ENCODE measurements at places on chromosomes 2 and 18.

DNA sequence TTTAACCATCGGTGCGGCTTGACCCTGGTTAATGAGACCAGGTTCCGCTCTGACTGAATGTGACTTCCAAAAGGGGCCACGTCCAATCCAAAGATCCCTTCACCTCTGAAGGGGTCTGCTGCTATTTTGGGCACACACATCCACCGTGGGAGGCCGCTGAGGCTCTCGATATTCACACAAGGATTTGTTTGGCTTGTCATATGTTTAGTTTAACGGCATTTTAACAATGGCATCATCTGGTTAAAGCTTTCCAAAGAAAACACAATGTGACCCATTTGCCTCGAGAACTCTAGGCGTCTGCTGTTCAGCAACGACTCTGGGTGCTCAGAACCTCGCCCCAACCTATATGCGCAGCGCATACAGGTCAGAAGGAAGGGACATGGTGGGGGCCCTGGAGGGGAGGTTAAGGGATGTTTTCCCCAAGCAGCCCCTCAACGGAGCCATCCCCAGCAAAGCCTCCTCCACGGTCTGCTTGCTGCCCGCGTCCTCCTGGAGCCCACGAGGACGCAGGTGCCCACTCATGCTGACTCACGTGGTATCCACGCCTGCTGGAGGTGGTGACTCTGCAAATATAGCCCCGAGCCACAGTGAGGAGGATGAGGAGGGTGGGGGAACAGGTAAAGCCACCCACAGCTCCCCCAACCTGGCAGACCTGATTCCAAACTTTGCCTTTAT lies 260.3 kb downstream of the HDAC4 start:
- no peak for DNase-seq

- DNase-seq: no peak
These were observed 1.8 kb downstream of the IL18RAP start for GRCh38 chr2:102424754-102425153.

GRCh38 chr2:156890529-156891148 lies 366.9 kb upstream of the GALNT5 start:
- DNase-seq: no peak

- DNase-seq: no peak
These were observed 62.0 kb upstream of the DSG1 start for GRCh38 chr18:31255953-31256352.

DNA sequence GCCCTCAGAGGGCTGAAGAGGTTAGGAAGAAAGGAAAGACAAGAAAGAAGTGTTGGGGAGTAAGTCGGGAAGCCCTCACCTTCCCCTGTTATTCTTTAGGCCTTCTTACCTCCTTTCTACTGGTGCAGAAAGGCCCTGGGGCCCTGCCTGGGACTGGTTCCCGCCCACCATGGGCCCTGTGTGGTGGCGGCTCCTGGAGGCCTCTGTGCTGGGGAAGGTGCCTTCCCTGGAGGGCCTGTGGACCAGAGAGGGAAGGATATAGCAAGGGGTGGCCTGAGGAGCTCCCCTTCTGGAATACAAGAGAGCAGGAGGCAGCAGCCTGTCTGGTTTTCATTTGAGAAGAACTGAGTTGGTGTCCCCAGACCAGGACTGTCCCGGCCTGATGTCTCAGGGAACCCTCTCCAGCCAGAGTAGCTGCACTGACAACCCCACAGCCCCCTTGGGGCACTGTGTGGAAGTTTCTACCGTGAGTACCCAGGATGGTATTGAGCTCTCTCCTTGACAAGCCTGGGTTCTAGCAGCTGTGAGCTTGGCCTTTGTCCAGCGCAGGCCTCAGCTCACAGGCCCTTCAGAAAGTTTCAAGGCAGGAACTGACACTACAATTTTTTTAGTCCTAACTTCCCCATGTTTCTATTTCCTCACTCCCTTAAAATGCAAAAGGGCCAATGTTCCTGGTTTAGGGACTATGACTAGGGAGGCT lies 47.1 kb downstream of the EFR3B start:
- DNase-seq: no peak

DNA sequence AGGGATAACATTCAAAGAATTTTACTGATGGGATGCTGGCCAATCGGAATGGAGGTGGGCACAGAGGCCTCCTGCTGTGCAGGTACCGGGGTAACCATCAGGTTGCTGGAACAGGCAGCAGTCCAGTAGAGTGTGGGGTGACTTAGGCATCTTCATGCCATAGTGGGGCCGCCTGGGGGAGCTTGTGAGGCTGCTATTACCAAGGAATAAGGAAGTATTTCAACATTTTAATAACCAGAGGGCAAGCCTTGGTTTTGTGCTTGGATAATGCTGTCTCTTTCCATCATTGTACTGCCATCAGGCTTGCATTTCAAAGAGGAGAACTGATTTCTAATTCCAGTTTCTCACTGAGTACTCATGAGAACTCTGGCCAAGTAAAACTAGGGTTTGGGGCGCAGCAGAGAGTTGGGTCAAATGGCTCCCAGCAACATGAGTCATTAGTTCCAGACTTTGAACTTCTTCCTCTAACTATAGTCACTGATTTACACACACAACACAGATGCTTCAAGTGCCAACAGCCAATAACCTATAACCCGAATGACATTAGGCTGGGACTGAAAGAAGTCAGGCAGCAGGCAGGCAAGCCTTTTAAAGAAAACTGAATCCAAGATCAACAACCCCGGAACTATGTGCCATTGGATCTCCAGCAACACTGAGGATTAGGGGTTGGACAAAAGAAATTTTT lies 56.1 kb upstream of the FHL2 start:
- DNase-seq: no peak

DNA sequence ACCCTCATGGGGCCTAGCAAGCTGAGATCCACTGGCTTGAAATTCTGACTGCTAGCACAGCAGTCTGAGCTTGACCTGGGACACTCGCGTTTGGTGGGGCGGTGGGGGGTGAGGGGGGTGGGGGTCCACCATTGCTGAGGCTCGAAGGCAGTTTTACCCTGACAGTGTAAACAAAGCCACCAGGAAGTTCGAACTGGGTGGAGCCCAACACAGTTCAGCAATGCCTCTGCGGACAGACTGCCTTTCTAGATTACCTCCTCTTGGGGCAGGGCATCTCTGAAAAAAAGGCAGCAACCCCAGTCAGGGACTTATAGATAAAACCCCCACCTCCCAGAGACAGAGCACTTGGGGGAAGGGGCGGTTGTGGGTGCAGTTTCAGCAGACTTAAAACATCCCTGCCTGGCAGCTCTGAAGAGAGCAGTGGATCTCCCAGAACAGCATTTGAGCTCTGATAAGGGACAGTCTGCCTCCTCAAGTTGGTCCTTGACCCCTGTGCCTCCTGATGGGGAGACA lies 149.7 kb upstream of the TANK start:
- no peak for DNase-seq

DNA sequence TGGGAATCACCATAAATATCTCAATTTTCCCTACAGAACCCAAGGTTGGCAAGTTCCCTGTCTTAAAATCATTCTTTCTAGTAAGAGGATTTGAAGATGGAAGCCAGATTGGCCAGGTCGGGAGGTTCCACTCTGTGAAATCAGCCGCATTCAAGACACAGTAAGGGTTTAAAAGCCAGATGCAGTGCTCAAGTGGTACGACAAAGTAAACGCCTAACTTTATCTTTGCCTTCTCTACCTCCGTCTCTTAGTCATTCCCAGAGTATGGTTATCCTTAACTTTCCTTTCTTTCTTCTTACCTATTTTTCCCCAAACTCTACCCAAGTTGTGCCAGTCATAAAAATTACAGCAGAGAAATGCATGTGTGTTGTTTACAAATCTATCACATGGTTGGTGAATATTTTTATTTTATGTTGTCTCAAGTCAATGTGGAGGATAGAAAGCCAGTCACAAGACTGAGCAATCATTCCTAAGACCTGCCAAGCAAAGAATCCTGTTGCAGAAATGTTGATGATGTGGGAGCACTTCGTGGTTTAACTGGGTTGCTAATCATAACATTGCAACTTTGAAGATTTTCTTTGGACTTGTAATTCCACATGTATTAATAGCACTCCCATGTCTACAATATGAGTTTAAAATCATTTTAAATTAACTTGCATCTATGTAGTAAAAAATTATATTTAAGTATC lies 62.6 kb downstream of the SLC40A1 start:
- no peak for DNase-seq

DNA sequence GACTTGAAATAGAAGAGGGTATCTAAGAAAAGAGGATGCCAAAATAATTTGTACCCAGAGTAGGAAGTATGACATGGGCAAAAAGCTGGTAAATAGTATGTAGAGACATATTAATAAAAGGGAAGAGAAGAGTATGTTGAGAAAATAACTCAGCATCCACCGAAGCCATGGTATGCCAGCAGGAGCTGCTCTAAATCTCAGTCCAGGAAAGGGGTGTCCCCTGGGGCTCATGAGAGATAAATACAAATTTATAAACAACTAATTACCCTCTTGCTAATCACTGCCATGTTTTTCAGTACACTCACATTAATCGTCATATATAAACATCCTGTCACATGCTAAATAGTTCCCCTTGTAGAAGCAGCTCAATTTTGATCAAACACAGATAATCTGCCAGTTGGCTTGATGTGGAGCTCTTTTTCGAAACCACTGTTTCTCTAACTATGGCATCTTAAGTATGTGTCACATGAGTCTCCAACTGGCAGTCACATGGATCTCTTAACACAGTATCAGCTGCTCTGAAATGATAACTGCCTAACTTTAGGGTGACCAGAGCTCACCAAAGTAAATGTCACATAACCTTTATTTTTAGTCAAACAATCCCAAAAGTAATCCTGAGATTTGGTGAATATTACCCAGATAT lies 31.9 kb downstream of the EXOC6B start:
- no peak for DNase-seq

DNA sequence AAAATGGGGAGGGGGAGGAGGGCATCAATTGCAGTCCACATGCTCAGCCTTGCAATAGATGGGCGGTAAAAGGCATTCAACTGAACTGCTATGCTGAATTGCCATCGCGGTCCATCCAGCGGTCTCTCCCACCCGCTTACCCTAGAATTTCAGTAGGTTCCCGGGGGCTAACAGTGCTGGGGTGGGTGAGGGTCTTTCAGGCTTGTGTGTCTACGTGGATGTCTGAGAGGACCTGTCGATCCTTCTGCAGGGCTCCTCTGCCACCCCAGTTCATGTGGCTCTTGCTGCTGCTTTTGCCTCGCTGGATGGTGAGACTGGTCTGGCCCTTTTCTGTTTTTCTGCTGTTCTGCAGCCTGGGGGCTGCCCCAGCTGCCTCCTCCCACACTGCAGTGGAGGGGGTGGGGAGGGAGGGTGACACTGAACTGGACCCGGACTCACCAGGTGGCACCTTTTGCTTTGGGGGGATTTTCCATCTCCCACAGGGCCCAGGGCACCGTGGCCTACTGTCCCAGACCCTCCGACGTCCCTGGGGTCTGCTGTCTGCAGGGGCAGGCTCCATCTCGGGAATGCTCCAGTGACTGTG lies 14.1 kb downstream of the ACKR3 start:
- DNase-seq: no peak

DNA sequence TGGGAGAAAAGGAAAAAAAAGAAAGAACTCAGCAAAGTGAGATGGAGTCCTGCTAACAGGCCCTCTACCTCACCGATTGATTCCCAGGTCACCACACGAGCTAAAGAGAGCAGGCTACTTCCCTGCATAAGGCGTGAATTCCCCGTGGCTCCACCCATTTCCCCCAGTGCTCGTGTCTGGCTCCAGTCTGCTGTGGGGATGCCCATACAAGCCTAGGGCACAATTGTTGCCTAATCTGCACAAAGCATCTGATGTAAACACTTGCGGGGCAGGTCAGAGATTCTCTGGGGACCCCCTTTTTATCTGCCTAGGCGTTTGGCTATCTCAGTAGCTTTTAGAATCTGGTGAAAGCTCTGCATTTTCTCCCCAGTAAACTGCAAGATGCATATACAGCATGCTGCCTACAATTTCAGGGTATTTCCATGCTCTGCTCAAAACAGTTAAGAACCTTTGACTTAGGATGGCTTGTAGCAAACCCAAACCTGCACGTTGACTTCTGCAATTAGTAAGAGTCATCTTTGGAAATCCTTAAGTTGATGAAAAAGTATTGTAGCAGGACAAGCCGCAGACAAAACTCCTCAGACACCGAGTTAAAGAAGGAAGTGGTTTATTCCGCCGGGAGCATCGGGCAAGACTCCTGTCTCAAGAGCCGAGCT lies 34.8 kb downstream of the MYO3B start:
- DNase-seq: no peak

- no peak for DNase-seq
These were observed 318.9 kb upstream of the RND3 start for GRCh38 chr2:150806336-150806735.

DNA sequence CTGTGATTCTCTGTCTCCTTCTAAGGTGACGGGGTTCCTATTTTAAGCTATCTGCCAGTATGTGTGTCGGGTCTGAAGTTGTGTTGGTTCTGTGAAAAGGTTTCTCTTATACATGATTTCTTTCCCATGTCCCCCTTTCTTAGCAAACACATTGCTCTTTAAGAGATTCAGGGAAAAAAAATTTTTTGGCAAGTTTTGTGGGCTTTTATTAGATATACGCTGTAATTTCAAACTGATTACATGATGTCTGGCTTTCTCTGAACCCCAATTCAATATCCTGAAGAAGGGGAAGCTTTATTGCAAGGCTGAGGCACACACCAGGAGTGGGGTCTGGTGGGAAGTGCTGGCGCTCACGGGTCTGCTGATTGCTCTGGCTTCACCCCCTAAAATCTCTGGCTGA lies 210.6 kb downstream of the AGPS start:
- DNase-seq: no peak

- no peak for DNase-seq
These were observed 361.2 kb downstream of the RND3 start for GRCh38 chr2:150126143-150126740.

Measured in 8988T (cell line).